ENCODE measurements at places on chromosomes 1 and 21.

- no peak for DNase-seq
Observed at GRCh38 chr1:40872276-40872675, 10.1 kb upstream of the CITED4 start.

DNA sequence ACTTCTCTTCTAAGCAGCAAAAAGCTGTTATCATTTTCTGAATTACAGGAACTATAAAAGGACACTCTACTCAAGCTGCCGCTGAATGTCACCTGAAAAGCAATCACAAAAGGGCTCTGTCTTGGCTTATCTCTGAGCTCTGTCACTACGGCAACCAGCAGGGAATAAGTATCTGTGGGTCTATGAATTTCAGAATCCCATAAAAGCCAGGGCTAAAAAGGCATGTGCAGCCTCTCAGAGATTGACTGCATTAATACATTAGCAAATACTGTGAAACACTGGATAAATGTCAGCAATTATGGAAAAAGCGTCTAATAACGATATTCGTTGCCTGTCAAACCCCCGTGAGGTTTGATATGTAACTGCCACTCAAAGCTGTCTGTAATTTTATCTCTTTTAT is 210.2 kb upstream of the DMRTA2 start:
- DNase-seq, result no peak

GRCh38 chr1:217953922-217954321 is 322.8 kb downstream of the SPATA17 start:
- no peak for DNase-seq

DNA sequence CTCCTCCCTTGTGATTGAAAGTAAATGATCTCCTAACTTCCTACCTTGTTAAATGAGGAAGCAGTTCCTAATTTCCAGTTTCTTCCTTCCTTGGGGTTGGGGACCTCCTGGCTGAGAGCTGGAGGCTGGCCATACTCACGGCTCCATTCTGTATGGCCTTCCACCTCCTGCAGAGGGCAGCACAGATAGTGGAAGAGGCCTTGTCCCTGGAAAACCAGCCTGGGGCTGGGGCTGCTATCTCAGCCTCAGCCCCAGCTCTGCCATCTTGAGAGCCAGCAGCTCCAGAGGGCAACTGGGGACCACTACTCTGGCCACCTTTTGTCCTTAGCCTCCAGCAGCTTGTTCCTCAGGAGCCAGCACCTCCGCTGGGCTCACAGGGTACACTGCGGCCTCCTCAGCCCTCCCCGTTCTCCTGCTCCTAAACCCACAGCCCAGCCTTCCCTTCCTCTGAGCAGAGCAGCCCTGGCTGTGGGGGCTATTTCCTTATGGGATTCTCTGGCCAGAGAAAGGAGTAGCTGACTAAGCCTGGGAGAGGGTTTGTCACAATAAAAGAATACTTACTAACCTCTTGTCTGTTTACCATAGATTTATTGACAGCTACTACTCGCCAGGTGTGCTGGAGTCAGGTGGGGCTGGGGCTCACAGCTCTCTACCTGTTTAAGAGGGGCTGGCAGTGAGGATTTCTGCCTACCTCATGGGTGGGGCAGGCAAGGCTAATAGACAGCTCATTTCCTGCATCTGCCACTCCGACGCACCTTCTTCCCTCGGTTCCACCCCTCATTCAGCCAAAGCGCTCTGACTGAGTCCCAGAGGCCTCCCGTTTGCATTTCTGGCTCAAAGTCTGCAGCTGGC is 6.3 kb downstream of the TMEM234 start:
- peak; percentile 77 for DNase-seq

DNA sequence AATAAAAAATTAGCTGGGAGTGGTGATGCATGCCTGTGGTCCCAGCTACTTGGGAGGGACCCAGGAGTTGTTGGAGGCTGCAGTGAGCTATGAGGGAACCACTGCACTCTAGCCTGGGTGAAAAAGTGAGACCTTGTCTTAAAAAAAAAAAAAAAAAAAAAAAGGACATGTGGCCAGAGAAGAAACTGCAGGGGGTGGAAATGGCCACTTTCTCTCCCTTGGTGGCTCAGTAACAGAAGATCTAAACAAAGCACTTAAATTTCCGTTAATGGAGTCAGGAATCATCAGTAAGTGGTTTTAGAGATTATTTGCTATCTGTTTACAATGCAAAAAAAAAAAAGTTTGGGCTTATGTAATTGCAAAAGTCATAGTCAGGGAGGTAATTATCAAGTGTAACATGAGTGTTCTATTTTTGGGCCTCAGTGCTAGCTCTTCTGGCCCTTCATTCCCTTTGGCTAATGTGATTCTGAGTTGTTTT is 19.3 kb upstream of the OPRD1 start:
- no peak for DNase-seq

DNA sequence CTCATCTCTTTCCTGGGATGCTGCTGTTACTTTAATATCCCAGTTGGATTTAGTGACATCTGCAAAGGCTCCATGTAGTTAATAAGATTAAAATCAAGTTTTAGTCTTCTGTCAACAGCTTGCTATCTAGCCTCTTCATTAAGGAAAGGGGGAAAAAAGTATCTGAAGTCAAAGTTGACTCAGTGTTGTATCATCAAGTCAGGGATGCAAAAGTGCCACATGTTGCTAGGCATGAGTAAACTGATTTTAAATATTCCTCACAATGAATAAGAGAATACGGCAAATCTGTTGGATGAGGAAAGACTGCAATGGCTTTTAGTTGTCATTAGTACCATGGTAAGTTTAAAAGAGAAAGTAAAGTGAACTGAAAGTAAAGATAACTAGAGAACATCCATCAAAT is 383.2 kb upstream of the ZRANB2 start:
- DNase-seq, result no peak

GRCh38 chr1:19703280-19703679 is 38.6 kb downstream of the HTR6 start:
- no peak for DNase-seq

DNA sequence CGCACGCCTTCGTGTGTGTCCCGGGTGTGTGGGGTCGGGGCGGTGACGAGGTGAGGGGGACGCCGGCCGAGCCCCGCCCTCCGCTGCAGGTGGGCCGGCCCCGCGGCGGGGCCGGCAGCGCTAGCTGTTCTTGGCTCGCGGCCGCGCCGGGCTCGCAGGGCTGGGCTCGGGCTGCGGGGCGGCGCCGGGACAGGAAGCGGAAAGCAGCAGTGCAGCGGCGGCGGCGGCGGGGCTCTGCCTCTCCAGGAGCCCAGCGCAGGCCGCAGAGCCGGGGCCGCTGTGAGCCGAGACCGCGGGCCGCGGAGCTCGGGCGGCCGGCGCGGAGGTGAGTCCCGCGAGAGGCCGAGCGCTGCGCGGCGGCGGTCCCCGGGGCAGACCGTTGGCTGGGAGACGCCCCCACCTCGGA is at the start of gene VANGL1:
TSS of gene VANGL1 (plus strand) at position 209 of the 406 bp plus-strand sequence. CDS start 9,444 bp downstream, outside the sequence.
- peak; percentile 50 for DNase-seq

GRCh38 chr1:27428316-27429028 is 36.0 kb downstream of the GPR3 start:
- peak; percentile 48 for DNase-seq

GRCh38 chr1:246162560-246162959 is 344.5 kb downstream of the SMYD3 start:
- DNase-seq, result no peak

- no peak for DNase-seq
Observed at GRCh38 chr21:43728154-43728466, 9.2 kb downstream of the PDXK start.

- peak; percentile 44 for DNase-seq
Observed at GRCh38 chr1:235887676-235888075, 21.0 kb upstream of the LYST start.

- no peak for DNase-seq
Observed at GRCh38 chr1:162928141-162928540, 67.2 kb upstream of the CCDC190 start.

- no peak for DNase-seq
Observed at GRCh38 chr21:43734131-43734927, 15.4 kb downstream of the PDXK start.

DNA sequence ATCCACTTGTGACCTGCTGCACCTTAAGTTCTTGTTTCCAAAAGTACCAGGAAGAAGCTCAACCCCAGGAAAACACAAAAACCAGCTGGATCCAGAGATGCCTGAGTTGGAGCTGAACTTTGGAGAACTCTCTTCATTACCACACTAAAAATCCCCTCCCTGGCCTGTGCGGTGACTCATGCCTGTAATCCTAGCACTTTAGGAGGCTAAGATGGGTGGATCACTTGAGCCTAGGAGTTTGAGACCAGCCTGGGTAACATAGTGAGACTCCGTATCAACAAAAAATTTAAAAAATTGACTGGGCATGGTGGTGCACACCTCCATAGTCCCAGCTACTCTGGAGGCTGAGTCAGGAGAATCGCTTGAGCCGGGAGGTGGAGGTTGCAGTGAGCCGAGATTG is 6.2 kb downstream of the MAP1LC3C start:
- no peak for DNase-seq

DNA sequence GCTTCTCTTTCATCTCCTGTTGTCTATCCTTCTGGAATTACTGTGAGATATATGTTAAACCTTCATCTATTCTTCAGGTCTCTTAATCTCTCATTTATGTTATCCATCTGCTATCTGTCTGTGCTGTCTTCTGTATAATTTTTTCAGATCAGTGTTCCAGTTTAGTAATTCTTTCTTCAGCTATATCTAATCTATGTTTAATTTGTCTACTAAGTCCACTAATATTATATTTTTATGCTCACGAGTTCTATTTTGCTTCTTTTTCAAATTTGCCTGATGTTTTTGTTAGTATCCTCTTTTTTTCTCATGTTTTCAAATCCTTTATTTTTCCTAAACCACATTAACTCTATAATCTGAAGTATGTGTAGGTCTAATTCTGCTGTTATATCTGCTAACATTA is 34.6 kb upstream of the PLEKHO1 start:
- DNase-seq, result no peak

GRCh38 chr1:12539705-12540579 is 78.1 kb downstream of the DHRS3 start:
- no peak for DNase-seq

- no peak for DNase-seq
Observed at GRCh38 chr21:41166884-41167283, 1.1 kb upstream of the BACE2 start.

- DNase-seq, result no peak
Observed at GRCh38 chr1:223114871-223115270, 28.2 kb downstream of the TLR5 start.

- DNase-seq, result no peak
Observed at GRCh38 chr1:100034470-100034869, 64.7 kb downstream of the SLC35A3 start.

- DNase-seq, result no peak
Observed at GRCh38 chr1:167909691-167910180, 4.2 kb downstream of the ADCY10 start.

GRCh38 chr1:115840605-115841460 is at the start of gene NHLH2:
TSS of gene NHLH2 (minus strand) at chr1:115841126. CDS start at chr1:115838372, 2,754 bp downstream.
- no peak for DNase-seq

GRCh38 chr1:233998891-233999290 is 94.4 kb downstream of the SLC35F3 start:
- no peak for DNase-seq

DNA sequence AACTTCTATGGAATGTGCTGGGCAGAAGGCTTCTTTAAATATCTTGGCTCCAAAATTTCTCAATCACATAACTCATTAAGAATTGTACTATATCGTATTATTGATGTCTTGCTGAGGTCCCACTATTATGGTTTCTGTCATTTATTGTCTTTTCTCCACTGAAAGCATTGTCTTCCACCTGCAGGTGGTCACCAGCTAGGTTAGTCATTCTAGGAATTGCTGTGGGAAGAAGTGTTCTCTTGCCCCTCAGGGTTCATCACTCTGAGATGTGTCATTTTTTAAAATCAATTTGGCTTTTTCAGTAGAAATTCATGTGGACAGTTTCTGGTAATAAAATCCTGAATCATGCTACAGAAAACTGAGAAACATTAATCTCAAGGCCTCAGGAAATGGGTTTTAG is 66.1 kb downstream of the NCAM2 start:
- no peak for DNase-seq

GRCh38 chr1:156874572-156875340 is 14.1 kb downstream of the NTRK1 start:
- DNase-seq, result no peak

DNA sequence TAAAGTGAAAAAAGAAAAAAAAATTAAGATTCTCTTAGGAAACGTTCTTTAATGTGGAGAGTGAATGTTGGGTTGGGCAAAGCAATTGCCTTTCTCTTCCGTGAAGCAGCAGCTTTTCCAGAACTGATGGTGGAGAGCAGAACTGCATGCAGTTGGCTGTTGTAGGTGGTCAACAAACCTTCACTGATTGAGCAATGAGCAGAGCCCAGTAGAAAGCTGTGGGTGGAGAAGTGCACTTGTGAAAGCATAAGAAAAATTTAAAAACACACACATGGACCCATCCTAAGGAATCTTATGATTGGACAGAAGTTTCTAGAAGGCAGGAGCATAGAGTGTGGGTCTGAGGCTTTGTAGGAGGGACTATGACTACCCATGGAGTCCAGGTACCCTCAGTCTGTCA is 4.5 kb downstream of the PRELP start:
- no peak for DNase-seq

DNA sequence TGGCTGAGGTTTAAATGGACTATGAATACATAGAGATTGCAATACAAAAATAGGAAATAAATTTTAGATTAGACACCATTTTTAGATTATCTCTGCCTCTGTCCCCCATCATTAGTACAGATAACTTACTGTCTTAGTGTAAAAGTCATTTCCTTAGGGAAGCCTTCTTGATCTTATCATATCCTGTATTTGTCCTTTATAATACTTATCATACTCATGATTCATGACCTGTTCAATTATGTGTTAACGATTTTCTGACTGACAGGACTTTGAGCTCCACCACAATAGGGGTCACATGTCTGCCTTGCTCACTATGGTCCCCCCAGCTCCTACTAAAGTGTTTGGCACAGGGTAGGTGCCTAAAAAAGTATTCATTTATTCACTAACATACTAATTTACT is 14.6 kb downstream of the TEX38 start:
- DNase-seq, result no peak

- no peak for DNase-seq
Observed at GRCh38 chr1:178503849-178504248, 7.1 kb upstream of the CLEC20A start.

DNA sequence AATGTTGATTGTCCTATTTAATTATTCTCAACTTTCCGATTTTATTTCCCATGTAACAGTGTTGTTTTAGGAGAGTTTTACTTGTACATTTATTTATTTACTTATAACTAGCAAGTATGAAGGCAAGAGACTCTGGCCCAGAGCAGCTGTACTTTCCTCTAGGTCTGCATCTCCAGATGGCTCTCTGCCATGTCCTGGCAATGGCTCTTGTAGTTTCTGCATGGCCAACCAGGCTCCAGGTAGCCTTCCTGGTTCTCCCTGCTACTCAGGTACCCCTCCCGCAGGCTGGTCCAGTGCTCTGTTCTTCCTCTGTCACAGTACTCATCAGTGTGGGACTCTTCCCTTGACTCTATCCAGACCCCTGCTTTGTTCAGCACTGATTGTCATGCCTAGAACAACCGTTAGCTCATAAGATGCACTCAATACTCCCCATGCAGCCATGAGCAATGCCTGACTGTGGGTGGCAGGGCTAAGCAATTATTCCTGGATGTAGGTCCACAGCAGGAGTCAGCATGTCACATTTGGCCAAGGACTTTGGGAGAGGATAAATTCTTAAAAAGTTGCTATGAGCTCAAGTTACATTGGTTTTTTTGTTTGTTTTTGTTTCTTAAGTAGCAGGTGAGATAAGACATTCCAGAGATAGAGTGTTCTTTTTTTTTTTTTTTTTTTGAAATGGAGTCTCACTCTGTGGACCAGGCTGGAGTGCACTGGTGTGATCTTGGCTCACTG is 10.9 kb upstream of the IL20 start:
- no peak for DNase-seq
